Adipose tissue (tissue), 3 donors: ENCODE measurements at places on chromosomes 6 and 20. TPM values are rescaled to one million over a fixed set of nuclear protein-coding genes. Genes with fewer than 3 reads are reported as not detected.

GGTLC1 gene
- polyA plus RNA-seq: not detected

GNAS-AS1 gene
- polyA plus RNA-seq: 0.12 TPM

HUS1B gene
- polyA plus RNA-seq: 0.09 TPM

PCMT1 gene
- 42.1 TPM for polyA plus RNA-seq

GATA5 gene
- 0.67 TPM for polyA plus RNA-seq

LY6G6D gene
- not detected for polyA plus RNA-seq

MATN4 gene
- 0.07 TPM for polyA plus RNA-seq

EEF1E1 gene
- 19.9 TPM for polyA plus RNA-seq

EDN1 gene
- 5.8 TPM for polyA plus RNA-seq

HLA-DPA1 gene
- 50.7 TPM for polyA plus RNA-seq

KIZ gene
- polyA plus RNA-seq: 13.5 TPM

ZNF831 gene
- 0.24 TPM for polyA plus RNA-seq

BPIFA1 gene
- not detected for polyA plus RNA-seq

TRMT6 gene
- 11.9 TPM for polyA plus RNA-seq

FHL5 gene
- polyA plus RNA-seq: 2.6 TPM

DHX16 gene
- 16.8 TPM for polyA plus RNA-seq

BIRC7 gene
- not detected for polyA plus RNA-seq

ZSCAN9 gene
- polyA plus RNA-seq: 5.4 TPM

DTD1 gene
- polyA plus RNA-seq: 20.6 TPM

ULBP1 gene
- 0.22 TPM for polyA plus RNA-seq

SERAC1 gene
- polyA plus RNA-seq: 3.6 TPM
